ENCODE measurements at places on chromosomes 11 and 22.

- DNase-seq: no peak
These were observed 84.4 kb downstream of the DENND5A start for GRCh38 chr11:9180784-9181183.

DNA sequence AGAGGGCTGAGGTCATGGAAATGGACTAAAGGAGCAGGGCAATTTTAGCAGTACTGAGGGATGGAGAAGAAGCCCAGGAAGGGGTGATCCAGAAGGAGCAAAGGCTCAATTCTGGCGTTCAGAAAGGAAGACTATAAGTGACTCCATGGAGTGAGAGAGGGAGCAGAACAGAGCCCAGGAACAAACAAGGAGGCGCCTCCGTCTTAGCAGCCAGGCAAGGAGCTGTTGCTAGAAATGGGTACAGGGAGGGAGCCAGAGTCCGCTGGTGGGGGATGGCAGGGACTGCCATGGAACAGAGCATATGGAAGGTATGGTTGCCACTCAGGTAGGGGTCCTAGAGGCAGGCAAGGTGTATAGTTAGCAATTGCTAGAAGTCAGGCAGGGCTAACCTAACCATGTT lies 20.5 kb upstream of the STK33 start:
- DNase-seq: no peak

DNA sequence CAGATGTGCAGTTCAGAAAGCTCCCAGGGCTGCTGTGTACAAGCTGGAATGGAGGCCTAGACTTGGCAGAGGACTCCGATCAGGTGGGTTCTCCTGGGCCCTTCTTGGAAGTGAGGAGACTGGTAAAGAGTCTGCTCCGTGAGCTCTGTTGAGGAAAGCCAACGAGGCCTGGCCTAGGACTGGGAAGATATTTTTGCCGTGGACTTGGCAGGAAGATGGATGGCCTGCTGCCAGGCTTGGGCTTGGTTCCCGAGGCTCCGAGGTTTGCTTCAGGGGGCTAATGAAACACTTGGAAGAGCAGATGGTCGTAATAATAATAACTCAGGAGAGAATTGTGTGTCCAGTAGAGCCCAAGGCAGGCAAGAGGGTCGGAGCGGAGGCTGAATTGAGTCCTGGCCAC lies 3.9 kb downstream of the GALR3 start:
- no peak for DNase-seq

- DNase-seq: no peak
These were observed 313.5 kb upstream of the CHORDC1 start for GRCh38 chr11:90536301-90536700.

GRCh38 chr22:27213766-27214581 lies 556.6 kb downstream of the MIAT start:
- no peak for DNase-seq

GRCh38 chr11:47950396-47950795 lies 30.0 kb upstream of the PTPRJ start:
- no peak for DNase-seq

GRCh38 chr11:60910281-60910687 lies 3.7 kb upstream of the TMEM109 start:
- DNase-seq: no peak

DNA sequence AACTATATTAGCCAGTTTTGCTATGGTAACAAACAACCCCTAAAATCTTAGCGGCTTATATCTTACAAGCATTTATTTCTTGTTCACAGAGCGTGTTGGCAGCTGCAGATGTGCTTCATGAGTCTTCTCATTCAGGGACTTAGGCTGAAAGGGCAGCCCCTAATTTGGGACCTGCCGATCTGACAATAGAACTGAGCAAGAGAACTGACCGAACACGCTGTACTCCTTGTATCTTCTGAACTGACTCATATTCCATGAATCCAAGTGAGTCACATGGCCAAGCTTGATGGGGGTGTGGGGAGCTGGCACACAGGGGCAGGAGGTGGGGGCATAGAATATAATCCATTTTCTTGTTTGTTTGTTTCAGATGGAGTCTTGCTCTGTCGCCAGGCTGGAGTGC lies 481.7 kb upstream of the CADM1 start:
- no peak for DNase-seq

- no peak for DNase-seq
These were observed 34.2 kb upstream of the NRIP3 start for GRCh38 chr11:9037963-9038362.

Data from stimulated activated CD4-positive, alpha-beta T cell treated with anti-CD3 and anti-CD28 coated beads, Interleukin-15, amount 100 ng/mL, for 1 hour (primary cell).